ENCODE measurements at places on chromosomes 6 and 20. TPM values are rescaled to one million over a fixed set of nuclear protein-coding genes. Genes with fewer than 3 reads are reported as not detected.

The LRFN2 gene
- total RNA-seq: 1.6 TPM

The DBNDD2 gene
- total RNA-seq: 7.9 TPM

The BTN1A1 gene
- 0.31 TPM for total RNA-seq

- no peak for DNase-seq
Observed at GRCh38 chr6:33271117-33271467, 584 bp downstream of the VPS52 start.

GRCh38 chr6:73879501-73880293, 183.7 kb downstream of the CD109 start:
- DNase-seq: no peak

DNA sequence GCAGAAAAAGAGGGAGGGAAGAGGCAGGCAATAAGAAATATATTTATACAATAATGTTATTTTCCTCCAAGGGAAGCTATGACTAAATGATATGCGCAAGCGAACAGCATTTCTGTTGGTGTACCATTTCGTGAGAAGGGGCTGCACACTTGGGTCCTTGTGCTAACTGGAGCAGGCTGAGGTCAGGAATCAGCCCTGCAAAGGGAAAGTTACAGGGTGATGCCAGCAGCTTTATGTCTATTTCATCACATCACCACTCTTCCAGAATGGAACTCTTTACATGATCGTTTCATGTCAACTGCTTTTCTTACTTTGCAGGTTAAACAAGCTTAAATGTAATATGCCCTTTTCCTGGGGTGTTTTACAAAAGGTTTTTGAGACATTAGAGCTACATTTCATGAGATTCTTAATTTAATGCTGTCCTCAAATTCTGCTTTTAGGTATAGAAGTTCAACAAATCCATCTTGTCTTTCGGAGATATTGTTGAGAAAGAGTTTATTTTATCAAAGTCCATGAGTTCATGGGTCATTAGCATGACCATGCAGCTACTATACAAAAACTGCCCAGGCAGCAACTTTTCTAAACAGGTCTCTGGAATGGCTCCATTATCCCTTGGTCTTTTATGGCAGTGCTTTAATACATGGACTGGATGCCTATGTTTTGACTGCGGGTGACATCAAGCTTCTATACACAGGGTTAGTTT, 443.8 kb downstream of the TENT5A start:
- DNase-seq: no peak

DNA sequence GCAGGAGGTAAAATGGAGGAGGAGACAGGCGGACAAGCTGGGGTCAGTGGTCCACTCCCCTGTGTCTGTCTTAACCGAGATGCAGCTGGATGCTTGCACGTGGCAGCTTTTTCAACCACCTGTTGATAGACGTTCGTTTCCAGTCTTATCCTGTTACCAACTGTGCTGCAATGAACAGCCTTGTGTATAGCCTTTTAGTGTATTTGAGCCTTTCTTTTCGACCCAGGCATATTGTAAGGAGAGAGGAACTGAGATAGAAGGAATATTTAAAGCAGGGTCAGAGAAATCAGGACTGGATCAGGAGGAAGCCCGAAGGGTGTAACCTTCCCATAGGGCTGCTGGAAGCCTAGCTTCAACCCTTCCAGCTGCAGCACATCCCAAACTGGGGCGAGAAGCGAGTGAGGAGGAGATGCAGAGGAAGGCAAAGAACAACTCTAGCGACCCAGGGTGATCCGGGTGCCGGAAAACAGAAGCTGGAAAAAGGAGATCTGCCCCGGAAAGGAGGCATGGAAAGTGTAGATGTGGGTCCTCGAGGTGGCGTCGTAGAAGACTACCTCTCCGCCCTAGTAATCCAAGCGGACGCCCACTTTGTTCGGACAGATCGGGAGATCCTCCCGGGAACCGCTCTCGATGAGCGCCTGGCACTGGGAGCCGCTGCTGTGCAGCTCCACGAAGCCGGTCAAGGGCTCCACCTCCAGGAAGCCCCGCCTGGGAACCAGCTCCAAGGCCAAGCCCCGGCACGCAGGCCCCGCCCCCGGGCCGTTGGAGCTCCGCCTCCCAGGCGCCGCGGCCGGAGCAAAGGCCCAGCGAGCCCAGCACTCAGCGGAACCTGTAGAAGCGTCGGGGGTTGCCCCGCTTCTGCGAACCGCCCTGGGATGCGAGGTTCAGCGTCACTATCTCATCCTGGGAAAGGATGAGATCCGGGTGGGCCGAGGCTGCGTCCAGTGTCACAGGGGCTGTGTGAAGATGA, 11.2 kb downstream of the TRIM31 start:
- peak; percentile 95 for DNase-seq

- DNase-seq: no peak
Observed at GRCh38 chr6:113190170-113190569, 667.0 kb upstream of the MARCKS start.
